ENCODE measurements at places on chromosomes 2 and 18. TPM values are rescaled to one million over a fixed set of nuclear protein-coding genes. Genes with fewer than 3 reads are reported as not detected.

Gene PLCD4
- polyA plus RNA-seq = 1.7 TPM

Gene AMER3
- polyA plus RNA-seq = not detected

Gene SPC25
- 61.9 TPM for polyA plus RNA-seq

Gene PASK
- 12.5 TPM for polyA plus RNA-seq

Gene IL1RN
- polyA plus RNA-seq = not detected

Gene ROCK1
- 42.8 TPM for polyA plus RNA-seq

Gene COL4A4
- polyA plus RNA-seq = 1.3 TPM

Gene ERICH2
- 3.2 TPM for polyA plus RNA-seq

Gene RAX
- polyA plus RNA-seq = 0.16 TPM

Gene NDC80
- polyA plus RNA-seq = 48.3 TPM

Gene SERPINB10
- not detected for polyA plus RNA-seq

Gene GCG
- not detected for polyA plus RNA-seq

Gene OR6B2
- not detected for polyA plus RNA-seq

Gene DCDC2C
- 0.50 TPM for polyA plus RNA-seq

Gene NAB1
- polyA plus RNA-seq = 8.3 TPM

Gene ACOXL
- polyA plus RNA-seq = 9.0 TPM

Gene POTEJ
- polyA plus RNA-seq = not detected
